ENCODE measurements at places on chromosomes 2 and 18.

- DNase-seq: no peak
Observed at GRCh38 chr2:229810786-229811185, 96.4 kb upstream of the DNER start.

DNA sequence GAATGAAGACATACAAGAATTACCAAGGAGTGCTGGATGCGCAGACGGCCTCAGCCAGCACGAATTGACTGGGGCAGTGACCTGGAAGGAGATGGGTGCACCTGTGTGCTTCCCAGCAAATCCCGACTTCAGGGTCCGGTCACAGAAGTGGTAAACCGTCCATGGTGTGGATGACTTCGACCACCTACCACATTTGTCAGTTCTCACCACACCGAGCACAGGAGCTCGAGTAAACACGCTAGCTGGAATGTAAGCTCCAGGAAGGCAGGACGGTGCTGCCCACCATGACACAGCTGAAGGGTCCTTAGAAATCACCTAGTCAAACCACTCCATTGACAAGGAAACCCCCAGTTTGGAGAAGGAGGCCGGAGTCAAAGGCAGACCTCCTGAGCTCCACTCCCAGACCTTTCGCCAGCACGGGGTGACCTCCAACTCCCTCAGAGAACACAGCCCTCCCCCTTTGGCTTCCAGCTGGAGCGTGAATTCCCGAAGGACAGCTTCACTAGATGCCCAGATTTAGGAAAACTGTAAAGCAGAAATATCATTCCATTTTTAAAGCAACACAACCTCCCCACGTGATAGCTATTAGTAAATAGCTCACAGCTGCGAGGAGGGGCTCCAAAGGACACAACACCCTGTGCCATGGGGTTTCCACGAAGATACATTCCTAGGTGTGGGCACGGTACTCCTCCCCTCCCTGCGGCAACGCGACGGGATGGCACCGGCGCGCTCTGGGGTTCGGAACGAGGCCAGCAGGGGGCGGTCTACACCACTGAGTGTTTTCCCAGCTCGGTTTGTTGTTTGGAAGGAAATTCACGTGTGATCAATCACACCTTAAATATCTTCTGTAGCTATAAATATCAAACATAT lies 34.1 kb upstream of the GNAL start:
- no peak for DNase-seq

GRCh38 chr2:156115338-156115737 lies 217.2 kb downstream of the NR4A2 start:
- DNase-seq: no peak

DNA sequence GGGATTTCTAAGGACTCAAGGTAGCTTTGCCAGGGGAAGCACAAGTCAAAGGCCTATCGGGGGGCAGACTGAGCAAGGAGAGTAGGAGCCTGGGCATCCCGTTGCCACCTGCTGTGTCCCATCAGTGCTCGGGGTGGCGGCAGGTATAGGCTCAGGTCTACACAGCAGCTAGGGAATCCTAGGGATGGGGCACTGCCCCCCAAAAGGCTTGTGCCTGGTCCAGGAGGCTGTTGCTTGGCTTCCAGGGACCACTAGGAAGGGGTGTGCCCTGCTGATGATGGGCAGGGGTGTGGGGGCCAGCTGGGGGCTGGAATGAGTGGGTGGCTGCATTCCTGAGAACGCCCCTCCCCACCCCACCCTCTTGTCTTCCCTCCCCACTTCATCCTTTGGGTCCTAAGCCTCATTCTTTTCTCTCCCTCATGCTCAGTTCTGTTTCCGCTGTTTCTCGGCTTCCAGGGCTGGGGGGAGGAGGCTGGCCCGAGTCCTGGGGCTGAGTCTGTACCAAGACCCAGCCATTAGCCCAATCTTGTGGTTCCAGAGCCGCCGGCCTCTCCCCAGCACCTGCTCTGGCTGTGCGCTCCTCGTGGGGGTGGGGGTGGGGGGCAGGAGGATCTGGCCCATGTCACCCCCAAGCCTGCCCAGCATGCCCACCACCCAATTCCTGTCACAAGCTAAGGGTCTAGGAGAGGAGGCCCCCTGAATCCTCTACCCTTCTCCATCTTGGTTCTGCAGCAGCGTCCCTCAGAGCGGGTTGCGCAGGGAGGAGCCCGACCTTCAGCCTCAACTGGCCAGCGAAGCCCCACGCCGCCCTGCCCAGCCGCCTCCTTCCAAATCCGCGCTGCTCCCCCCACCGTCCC lies 12.8 kb downstream of the SPEG start:
- no peak for DNase-seq

- no peak for DNase-seq
Observed at GRCh38 chr2:128793404-128793803, 474.7 kb upstream of the HS6ST1 start.

DNA sequence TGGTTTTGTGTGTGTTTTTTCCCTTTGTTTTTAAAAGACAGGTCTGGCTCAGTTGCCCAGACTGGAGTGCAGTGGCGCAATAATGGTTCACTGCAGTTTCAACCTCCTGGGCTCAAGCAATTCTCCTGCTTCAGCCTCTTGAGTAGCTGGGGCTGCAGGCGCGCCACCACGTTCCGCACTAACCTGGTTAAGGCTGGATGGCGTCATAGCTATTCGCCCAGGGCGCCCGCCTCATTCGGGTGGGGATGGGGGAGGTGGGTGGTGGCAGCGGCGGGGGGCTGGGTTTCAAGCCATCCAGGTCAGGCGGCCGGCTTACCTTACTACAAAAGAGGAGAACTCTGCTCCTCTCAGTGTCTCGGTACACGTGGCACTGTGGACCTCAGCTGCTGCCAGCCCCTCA lies 42.8 kb downstream of the EEF1B2 start:
- no peak for DNase-seq

DNA sequence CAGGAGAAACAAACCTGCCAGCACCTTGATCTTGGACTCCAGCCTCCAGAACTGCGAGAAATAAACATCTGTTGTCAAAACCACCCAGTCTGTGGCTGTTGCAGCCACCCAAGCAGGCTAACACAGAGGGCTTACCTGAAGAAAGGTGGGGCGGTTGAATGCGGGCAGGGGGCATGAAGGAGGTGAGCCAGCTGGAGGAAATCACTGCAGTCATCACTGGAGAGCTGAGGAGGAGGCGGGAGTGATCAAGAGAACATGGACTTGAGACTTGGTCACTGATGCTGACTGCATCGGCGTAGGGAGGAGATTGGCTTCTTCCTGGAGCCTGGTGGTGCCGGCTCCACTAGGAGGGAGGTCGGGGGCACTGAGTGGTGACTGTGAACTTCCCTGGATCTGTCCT lies 14.6 kb upstream of the ARMC9 start:
- no peak for DNase-seq

DNA sequence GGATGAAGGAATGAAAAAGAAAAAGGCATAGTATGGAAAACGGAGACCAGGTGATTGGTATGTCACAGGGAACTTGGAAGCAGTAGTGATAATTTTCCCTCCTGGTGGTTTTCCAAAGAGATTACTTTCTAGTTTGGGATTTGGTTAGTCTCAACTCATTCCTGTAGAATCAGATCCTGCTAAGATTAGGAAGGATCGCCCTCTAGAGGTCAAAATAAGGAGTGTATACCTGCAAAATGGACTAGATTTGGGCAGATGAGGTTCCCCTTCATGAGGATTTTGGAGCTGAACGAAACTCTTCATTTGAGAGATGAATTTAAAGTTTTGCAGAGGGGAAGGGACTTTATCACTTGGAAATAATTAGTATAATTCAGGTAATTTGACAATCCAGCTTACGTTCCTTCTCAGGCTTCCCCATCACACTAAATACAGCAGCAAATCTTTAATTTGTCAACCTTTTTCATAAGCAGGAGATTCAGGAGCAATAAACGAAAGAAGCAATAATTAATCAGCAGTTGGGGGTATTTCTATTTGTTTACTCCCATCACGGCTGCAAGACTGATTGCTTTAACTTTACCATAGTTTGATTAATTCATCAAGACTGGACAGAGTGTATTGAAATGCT lies 65.2 kb downstream of the CCDC195 start:
- DNase-seq: no peak

GRCh38 chr2:172226244-172227061 lies 123.8 kb upstream of the DLX2 start:
- no peak for DNase-seq

DNA sequence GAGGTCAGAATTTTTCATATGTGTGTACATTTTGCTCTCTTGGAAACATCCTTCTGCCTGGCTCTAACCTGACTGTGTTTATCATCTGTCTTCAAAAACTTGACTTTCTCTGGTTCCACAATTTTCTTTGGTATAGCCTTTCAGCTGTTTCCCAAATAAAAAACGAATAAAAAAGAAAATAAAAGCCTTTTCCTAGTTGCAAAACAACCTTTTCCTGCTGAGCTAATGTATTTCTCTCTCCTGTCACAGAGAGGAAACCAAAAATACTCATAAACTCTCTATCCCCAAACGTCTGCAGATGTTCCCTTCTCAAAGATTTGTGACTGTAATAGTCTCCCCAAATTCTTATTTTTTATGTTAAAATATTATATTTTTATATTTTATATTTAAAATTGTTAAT lies 505.3 kb upstream of the SLC39A10 start:
- DNase-seq: no peak

DNA sequence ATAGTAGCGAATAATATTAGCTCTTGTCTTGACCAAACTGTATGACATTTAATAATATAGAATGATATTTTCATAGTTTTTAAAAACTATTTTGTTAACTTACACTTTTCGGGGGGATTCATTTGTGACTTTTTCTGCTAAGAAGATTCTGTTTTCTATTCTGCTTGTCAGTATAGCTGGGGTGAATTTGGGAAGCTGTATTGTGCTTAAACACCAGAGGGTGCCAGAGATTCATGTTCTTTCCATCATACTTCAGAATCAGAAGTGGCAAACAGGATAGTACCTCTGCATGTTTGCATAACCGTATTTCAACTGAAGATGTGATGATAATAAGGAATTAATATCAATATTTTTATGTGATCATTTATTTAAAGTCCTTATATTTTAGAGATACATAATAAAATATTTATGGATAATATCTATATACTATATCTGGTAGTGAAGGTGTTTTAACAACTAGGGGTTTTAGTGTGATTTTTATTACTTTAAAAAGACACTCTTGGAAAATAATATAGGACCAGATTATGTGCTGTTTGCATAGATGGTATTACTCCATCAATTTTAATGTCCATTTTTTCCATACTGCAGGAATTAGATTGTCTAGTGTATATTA lies 81.0 kb downstream of the TAF4B start:
- no peak for DNase-seq

DNA sequence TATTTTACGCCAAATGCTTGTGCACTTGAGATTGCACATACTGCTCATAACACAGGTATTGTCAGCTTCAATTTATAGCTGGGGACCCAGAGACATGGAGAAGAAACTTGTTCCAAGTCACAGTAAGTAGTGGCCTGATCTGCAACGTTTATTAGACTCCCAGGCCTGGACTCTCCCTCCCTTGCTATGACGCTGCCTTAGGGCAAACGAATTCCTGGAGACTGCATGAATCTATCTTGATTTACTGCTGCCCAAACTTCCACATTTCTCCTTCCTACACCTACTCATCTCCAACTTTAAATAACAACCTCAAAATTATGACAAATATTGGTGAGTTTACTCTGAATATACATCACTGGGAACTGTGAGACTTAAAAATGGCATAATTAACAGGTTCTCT lies 145.1 kb upstream of the CCDC195 start:
- DNase-seq: no peak

DNA sequence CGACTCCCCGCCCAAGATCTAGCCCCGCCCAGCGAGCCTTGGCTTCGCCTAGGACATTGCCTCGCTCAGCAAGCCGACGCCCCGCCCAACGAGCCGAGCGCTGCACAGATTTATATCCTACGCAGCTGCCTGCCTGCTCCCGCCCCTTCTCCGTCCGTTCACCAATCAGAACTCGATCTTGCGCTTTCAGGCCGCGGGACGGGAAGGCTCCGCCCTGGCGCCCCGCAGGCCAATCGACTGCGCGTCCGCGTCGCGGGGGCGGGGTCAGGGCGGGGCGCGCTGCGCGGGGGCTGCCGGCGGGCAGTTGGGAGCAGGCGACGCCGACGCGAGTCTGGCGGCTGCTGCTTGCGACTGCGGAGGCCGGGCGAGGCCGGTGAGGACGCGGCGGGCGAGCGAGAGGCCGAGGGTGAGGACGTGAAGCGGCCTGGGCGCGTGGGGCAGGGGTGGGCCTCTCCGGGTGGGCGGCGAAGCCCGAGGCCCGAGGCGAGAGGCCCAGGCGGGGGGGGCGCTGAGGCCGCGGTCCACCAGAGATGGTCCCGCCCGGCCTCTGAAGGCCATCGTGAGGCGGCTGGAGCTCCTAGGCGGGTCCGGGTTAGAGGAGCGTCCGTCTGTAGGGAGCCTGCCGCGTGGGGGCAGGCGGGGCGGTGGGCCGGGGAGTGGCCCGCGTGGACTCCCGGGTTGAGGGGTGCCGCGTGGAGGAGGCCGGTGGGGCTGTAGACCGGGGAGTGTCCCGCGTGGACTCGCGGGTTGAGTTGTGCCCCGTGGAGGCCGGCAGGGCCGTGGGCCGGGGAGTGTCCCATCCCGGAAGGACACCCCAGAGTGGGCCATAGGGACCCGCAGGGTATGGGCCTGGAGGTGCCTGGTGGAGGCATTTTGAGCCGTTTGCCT lies at the start of gene FARP2:
TSS of gene FARP2 (plus strand) at position 303 of the 888 bp plus-strand sequence. CDS start 16,823 bp downstream, outside the sequence.
- peak; percentile 97 for DNase-seq

- DNase-seq: peak; percentile 50
Observed at GRCh38 chr2:128436479-128437203, 118.0 kb upstream of the HS6ST1 start.

DNA sequence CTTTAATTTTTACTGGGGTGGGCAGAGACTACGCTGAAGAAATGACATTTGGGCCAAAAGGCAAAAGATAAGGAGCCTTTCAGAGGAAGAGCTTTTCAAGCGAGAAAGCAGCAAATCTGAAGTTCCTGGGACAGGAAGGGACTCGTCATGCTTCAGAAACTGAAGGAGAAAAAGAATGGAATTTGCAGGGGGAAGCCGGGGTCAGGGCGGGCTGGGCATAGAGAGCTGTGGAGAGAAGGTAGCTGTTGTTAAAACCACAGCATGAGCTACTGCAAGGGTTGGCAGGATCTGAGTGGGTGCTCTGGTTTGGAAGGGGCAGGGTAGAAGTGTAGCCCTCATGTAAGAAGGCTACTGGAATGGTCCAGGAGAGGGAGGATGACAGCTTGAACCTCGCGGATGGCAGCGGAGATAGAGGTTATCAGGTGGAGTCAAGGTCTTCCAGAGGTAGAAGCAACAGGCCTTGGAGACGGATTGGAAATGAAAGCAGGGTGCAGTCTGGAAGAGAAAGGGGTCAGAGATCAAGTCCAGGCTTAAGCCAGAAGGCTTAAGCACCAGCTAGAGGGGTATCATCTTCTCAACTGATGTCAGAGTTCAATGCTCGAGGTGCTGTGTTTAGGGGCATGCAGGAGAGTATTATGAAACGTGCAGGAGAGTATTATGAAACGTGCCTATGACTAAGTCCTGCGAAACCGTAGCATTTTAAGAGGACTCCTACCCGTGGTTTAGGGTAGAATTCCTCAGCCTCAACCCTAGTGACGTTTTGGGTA lies 18.9 kb downstream of the ATP8B1 start:
- DNase-seq: no peak

Measured in cerebellar nuclear complex (tissue), 1 donor.